Hindlimb muscle (tissue), 1 donor: ENCODE measurements at places on chromosomes 4 and X. TPM values are rescaled to one million over a fixed set of nuclear protein-coding genes. Genes with fewer than 3 reads are reported as not detected.

The ZMYM3 gene
- polyA plus RNA-seq = 22.0 TPM

The CXCL3 gene
- not detected for polyA plus RNA-seq

The GRSF1 gene
- polyA plus RNA-seq = 145 TPM

The RASL11B gene
- polyA plus RNA-seq = 12.1 TPM

DNA sequence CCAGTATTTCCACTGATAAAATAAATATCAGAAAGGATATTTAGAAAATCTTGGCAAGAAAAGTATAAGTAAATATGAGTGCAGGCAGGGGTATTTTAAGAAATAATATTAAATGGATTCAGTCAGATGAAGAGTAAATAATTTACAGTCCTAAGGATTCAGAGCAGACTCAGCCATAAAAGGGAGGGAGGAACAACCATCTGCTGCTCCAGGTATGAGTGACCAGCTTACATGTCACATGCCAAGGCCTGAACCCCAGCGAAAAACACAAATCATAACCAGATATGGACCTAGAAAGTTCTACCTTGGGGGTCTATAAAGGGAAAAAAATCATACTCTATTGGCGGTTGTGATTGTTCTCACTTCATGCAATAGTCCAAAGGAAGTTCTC is 166.8 kb downstream of the COL4A6 start:
- DNase-seq = no peak

DNA sequence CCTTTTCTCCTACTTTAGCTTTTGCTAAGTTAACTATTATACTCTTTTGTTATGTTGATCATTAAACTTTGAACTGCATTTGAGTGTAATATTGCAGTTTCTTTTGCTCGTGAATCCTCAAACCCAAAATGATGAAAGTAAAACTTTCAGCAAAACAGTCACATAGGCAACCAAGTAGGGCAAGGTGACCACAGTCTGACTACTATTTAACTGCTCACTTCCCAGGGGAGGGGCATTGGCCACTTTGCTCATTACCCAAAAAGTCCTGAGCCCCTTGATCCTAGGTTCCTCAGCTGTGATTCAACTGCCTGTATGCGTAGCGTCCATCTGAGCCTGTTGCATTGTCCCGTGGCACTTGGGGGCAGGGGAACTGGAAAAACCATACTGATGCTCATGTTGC is 17.0 kb downstream of the RBMX2 start:
- DNase-seq = no peak

DNA sequence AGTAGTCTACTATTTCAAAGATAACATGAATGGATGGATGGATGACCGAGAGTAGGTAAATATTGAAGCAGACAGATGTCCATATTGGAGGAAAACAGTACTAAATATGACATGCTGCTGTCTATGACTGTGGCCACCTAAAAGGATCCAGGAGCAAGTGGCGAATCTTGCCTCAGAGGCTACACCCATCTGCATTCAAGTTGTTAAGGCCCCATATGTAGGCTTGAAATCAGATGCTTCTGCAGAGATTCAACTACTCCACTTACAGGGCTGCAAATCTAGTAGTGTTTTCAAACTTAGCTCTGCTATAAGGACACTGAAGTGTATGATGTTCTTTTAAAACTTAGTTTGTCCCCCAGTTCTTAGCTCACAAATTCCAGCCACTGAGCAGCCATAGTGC is 28.9 kb downstream of the SEPSECS start:
- DNase-seq = no peak

DNA sequence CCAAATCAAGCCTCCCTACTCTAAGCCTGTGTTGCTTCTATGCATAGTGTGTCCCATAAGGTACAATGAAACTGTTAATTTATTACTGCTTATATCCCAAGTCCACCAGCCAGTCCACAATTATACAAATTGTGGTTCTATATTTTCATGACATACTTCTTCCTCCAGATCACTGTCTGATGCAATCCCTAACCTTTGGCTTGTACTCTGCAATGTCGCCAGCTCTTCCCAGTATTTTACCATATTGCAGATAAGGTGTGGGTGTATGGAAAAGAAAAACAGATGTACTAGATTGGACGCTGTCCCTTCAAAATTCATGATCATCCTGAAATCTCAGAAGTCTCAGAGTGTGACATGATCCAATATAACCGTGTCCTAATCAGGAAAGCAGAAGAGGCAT is 286.2 kb downstream of the GASK1B start:
- no peak for DNase-seq

DNA sequence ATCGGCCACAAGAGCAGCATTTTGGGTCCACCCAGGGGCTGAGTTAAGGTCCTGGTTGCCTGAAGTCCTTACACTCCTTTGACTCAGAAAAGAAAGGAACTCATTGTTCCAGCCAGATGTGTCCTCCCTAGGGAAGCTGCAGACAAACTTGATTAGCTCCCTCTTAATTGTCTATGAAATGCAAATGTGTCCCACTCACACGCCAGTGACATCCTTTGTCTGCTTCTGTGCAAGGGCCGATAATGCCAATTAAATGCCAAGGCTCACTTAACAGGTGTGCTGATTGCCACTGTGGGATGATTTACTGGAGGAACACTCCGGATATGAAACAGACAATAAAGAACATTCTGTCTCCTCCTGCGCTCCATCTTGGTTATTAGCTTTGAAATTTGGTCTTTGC is 332.9 kb upstream of the CPEB2 start:
- DNase-seq = no peak
